Pancreas (tissue), 10 donors: ENCODE measurements at places on chromosomes 4 and X. TPM values are rescaled to one million over a fixed set of nuclear protein-coding genes. Genes with fewer than 3 reads are reported as not detected.

DNA sequence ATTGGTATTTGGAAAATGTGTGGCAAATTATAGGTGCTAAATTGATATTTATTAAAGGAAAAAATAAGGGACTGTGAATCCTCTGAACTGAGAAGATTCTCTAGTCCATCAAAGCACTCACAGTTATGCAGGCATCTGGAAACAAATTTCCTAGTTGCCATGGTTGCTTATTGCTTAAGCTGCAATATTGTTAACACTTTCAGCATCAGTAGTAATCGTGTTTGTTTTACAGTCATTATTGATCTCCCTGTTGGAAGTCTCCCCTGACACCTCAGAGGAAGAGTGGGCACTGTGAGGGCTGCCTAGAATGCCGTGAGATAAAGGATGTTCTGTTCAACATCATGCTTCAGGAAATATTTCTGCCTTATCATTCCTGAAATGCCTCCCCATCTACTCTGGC, 2004.3 kb upstream of the ADGRL3 start:
- no peak for DNase-seq
- H3K36me3 ChIP-seq = no peaks in the 10 kb centered on the region
- H3K4me1 ChIP-seq = no peaks in the 10 kb centered on the region
- no peaks in the 10 kb centered on the region for H3K27me3 ChIP-seq

DNA sequence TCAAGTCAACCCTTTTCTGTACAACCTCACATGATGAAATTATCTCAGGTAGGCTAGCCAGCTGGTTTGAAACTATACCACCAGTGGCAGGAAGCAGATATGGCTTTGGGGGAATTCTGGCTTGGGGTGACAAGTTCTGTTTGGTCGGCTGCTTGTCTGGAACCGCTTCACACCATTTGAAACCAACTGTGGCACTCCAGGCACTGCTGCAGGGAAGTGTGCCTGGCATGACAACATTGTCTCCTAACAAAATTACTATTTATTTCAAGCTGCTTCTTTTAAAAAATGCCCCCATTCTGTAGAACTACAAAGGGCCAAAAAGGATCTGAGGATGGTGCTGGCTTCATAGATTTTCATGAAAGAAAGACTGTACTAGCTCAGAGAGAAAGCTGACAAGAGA, 37.1 kb upstream of the GPM6B start:
- H3K27ac ChIP-seq = no peak overlapping the region
- H3K36me3 ChIP-seq = no peaks in the 10 kb centered on the region

- no peak overlapping the region for H3K4me3 ChIP-seq
- H3K27me3 ChIP-seq = no peaks in the 10 kb centered on the region
- no peaks in the 10 kb centered on the region for H3K36me3 ChIP-seq
- no peaks in the 10 kb centered on the region for H3K4me1 ChIP-seq
- no peak overlapping the region for H3K27ac ChIP-seq
- DNase-seq = no peak
Observed at GRCh38 chr4:182582245-182582644, 334.9 kb downstream of the DCTD start.

The APOO gene
- 6.7 TPM for total RNA-seq

The RPS6KA6 gene
- 1.3 TPM for total RNA-seq

The STAP1 gene
- total RNA-seq = not detected

The HSFX3 gene
- not detected for total RNA-seq

The ITIH6 gene
- total RNA-seq = not detected
